ENCODE measurements at places on chromosomes 12 and 14.

DNA sequence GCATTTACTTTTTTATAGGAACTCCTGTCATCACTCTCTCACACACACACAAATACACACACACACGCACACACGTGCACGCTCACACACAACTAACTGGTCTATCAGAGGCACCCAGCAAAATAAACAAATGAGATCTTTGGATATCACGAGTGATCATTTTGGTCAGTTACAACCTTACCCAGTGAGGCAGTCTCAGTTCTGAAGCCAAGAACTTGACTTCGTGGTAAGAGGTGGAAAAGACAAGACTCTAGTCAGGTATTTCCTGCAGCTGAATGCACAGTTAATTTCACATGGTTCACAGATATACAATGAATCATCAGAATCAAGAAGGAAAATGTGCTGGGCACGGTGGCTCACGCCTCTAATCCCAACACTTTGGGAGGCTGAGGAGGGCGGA lies 39.4 kb downstream of the ATF7 start:
- DNase-seq = no peak

- DNase-seq = no peak
These were observed 5.2 kb downstream of the WNT10B start for GRCh38 chr12:48966177-48966895.

DNA sequence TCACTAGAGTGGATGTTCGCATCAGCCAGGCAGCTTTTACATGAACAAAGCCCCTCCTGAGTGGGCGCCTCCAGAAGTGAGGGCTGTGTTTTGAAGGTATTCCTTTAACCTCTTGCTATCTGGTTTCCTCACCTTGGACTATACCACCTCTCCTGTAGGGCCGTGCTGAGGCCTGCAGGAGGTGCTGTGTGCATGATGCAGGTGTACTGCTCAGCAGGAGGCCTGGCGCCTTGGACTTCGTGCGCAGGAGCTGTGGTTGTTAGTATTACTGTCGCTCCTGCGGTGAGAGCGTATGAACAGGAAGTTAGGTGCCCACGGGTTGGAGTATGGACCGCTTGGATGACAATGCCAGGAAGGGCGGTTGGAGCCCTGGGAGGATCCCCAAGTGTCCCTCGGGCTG lies 130.7 kb downstream of the TSPAN9 start:
- DNase-seq = peak; percentile 39

DNA sequence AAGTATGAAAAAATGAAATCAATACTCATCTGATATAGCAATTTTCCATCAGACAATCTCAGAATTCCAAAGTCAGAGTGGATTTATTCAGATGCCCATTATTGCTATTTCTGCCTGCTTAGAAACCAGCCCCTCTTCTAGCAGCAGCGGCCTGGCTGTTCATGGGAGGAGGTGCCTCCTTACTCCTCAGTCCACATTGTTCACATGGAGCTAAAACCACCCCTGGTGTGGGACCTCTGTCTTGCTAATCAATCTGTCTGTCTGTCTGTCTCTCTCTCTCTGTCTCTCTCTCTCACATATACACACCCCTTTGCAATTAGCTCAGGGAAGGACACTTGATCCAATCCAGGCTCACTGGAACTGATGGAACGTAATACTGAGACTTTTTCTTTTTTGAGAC lies 176.1 kb downstream of the APAF1 start:
- no peak for DNase-seq

DNA sequence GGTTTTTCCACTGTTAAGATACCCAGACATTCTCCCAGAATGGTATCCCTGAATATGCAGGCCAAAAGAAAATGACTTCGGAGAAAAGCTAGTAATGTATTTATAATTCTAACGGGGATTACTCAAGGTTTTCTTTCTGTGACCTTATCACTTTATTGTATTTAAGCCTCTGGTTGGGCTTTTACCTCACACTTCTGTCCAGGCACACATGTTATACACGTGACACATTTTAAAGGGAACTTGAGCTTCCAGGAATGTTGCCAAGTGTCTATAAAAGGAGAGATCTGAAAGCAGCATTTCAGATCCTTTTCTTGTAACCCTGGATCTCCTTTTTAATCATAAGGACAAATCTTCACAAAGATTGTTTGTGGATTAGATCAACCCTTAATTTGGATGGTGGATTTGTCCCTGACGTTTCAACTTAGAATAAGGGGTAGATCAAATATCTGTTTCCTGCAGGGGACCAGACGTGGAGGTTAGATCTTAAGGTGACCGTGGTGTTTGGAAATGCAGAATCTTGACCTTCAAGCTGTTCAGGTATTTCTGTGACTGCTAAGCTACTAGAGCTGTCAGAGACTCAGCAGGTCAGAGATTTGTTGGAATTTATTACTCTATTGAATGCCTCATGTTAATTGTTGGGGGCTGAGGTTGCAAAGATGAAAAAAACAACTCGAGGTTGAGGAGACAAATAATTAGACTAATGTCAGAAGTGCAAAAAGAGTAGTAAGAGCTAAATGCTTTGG lies 1.5 kb downstream of the CIPC start:
- no peak for DNase-seq

DNA sequence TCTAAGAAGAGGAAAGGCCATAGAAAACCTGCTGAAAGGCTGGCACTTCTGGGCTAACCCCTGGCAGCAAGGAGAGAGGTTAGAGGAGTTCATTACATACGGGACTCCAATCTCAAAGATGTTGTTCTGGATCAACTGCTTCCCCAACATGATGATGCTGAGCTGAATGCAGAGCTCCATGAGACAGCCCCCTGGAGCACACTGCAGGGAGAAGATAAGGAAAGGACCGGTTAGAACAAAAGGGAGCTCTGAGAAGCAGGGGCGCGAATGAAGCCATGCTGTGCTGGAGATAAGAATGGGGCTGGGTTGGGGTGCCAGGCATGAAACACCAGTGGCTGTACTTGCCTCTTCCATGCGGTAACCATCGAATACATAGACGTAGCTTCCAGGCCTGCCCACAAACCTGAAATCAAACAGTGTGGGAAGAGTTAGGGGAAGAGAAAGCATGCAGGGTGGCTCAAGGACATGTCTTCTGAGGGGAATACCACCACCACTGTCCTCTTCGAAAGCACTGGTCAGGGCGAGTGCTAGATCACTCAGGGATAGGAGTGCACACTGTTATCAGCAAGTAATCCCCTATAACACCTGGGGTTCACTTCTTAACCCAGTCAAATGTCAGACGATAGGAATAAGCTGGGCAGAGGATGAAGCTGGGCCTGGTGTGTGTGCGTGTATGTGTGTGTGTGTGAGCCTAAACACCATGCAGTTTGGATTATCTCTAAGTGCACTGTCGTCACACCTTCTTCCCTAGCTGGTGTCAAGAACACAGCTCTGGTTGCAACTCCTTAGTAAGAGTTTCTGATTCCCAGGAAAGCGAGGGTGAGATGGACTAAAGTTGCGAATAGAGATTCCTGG lies 180.9 kb downstream of the NTF3 start:
- no peak for DNase-seq

DNA sequence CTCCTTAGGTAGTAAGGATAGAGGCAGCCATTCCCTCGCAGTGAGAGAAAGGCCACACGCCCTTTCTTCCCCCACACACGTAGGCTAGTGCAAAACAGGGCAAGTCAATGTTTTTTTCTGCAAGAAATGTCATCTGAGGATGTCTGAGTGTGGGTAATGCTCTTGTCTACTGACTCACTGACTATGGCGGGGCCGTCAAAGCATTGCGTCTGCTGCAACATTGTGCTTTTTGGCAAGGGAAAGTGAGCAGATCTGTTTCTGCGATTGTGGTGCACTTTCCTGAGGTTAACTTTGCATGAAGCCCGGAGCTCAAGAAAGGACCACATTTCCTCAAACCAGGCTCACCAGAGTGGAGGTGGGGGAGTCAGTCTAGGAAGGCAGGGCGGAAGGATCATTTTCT lies 181.6 kb upstream of the GZMB start:
- DNase-seq = no peak

DNA sequence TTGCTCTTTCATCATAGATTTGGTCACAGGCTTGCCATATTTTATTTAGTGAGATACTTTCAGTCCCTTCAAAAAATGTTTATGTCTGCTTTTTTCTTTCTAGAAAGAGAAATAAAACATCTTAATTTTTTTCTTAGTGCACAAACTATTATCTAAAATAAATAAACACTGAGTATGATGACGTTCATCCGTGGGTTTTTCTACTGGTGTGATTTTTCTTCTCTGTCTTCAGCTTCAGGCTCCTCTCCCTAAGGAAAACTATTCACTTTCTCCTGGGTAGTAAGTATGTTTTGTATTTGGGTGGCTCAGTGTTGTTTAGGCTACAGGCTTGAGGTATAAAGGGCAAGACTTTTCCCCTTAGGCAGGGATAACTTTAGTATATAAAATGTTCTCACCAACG lies 154.7 kb downstream of the DACT1 start:
- DNase-seq = no peak

- DNase-seq = no peak
These were observed 45.5 kb downstream of the RAD52 start for GRCh38 chr12:904010-904414.

DNA sequence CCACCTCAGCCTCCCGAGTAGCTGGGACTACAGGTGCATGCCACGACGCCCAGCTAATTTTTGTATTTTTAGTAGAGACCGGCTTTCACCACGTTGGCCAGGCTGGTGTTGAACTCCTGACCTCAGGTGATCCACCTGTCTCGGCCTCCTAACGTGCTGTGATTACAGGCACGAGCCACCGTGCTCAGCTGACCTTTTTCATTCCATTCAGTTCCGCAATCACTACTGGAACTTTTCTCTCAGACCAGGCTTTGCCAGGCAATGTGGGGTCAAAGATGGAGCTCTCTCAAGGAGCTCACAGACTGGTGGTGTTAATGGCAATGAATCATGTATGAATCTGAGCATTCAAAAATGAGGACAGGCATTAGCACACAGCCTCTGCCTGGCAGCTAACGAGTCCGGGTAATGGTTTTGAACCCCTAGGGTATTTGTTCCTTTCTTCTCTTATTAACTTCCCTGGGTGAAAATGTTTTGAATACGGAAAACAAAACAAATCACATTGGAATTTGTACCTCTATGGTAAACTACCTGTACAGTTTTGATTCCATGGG lies 9.4 kb upstream of the TCHP start:
- DNase-seq = no peak

DNA sequence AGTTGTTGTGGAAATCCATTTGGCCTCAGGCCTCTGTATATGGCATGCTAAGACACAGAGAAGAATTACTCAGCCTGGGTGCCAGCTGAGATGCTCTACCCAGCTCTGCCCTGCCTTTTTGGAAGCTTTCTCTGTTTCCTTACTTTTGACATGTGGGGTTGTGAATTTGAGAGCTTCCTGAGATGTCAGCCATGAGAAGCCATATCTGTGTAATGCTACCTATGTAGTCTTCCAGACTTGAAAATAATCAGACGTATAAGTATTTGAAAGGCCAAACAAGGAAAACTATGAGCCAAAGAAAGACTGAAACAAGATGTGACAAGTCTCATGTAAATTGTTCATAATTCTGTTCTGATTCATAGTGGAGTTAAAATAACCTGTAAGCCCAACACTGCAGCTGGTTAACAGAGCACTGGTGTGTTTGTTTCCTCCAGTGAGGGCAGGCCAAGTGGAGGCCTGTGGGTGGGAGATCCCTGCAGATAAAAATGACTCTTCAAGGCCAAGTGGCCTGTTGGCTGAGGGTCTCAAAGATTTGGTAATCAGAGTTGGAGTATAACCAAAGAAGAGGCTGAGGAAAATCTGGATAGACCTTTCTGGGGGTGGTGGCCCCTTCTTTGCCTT lies 94.0 kb downstream of the TMX1 start:
- DNase-seq = no peak

DNA sequence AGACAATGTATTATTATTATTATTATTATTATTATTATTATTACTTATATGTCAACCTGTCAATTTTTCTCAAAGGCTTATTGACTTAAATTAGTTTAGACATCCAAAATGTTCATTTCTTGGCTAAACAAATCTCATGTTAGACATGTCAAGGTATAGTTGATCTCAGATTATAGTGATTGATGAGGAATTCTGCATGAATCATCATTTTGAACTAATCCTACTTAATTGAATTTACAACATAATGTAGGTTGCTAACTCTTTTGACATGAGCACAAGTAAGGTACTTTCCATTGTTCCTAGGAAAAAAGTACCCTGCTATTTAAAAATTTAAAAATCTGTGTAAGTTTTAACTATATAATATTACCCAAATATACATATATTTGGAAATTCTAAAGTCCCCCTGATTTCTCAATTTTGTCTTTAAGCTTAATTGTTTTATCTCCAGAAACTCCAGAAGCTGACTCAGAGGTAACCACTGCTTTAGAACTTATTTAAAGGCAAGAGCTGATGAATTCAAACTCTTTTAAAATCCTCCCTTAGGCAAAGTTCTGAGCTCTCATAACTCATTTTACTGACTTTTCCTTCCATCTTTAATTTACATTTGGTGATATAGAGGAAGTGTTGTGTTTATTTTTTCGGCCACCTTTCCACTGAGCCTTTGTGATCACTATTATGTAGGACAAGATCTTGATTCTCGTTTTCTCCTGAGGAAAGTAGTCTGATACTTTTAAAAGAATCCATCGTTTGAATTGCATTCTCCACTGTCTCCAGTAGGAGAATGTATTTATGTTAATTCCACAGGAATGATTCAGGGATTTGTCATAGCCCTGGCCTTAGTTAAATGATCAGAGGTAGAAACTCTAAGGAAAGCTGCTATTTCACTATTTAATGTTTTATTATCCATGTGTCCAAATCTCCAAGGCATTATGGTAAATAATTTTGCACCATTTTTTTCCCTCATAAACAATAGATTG lies 1304.5 kb downstream of the AACS start:
- DNase-seq = no peak

DNA sequence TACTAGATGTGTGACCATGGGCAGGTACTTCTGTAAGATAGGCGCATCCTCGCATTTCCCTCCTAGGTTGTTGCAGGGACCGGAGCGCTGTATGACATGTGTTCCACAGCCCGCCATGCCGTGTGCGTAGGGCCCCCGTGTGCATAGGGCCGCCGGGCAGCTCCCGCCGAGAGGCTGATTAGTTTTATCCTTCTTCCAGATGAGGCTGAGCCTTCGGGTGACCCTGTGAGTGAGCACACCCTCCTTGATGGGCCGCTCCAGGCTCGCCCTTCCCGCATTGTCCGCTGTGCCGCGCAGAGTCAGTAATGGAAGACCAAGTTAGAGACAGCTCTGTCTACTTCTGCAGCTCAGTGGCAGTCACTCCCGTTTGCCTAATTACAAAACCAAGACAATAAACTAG lies 72.9 kb upstream of the DYNC1H1 start:
- DNase-seq = no peak

- no peak for DNase-seq
These were observed 62.1 kb upstream of the SLC38A4 start for GRCh38 chr12:46887870-46888269.

GRCh38 chr12:55757701-55758100 lies 14.8 kb downstream of the GDF11 start:
- no peak for DNase-seq

Measured in activated CD8-positive, alpha-beta T cell treated with anti-CD3 and anti-CD28 coated beads for 36 hours (primary cell).